ENCODE measurements at places on chromosomes 4 and X.

GRCh38 chrX:72041871-72042851 is 89.6 kb downstream of the RTL5 start:
- H3K27me3 ChIP-seq, result no peaks in the 10 kb centered on the region
- H3K27ac ChIP-seq, result peak overlapping the region; percentile 17
- H3K36me3 ChIP-seq, result no peaks in the 10 kb centered on the region
- H3K4me3 ChIP-seq, result no peak overlapping the region
- H3K4me1 ChIP-seq, result no peaks in the 10 kb centered on the region

DNA sequence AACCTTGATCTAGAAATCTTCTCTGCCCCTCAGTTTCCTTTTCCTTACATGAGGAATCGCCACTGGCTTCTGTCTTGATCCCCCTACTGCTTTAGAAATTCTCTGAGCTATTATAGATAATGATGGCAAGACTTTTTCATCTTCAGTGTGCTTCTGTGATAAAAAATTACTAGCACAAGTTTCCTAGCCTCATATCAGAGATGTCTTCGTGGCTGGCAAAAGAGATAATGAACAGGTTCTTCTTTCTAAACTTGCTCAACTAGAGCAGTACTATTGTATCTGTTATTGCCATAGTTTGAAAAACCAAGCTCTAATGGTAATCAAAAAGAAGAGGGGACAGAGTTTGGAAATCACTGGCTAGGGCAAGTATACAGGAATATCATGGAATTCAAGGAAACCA is 4.1 kb upstream of the PDGFC start:
- no peaks in the 10 kb centered on the region for H3K36me3 ChIP-seq
- no peaks in the 10 kb centered on the region for H3K27me3 ChIP-seq
- H3K4me3 ChIP-seq, result no peak overlapping the region
- peak overlapping the region; percentile 22 for H3K27ac ChIP-seq

DNA sequence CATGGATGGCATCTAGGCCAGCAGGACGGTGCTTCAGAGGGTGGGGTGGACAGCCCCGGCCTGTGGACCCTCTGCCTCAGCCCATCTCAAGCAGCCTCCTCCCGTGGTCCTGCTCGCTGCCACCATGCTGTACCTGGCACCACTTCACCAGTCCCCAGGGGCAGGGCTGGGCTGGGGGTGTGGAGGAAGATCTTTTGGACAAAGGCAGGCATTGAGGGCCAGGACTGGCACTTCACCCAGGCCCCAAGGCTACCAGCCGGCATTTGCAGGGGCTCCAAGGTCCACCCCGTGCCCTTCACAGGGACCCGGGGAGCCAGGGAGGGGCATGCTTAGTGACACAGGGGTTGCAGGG is 713 bp downstream of the PLXNB3 start:
- no peaks in the 10 kb centered on the region for H3K4me1 ChIP-seq
- H3K27ac ChIP-seq, result no peak overlapping the region
- no peaks in the 10 kb centered on the region for H3K36me3 ChIP-seq
- no peak overlapping the region for H3K4me3 ChIP-seq

GRCh38 chr4:182768838-182769237 is 148.3 kb downstream of the DCTD start:
- peaks cover 16% of the 10 kb centered on the region for H3K4me1 ChIP-seq
- peaks cover 7% of the 10 kb centered on the region for H3K36me3 ChIP-seq
- H3K4me3 ChIP-seq, result no peak overlapping the region
- H3K27ac ChIP-seq, result peak overlapping the region; percentile 94
- no peaks in the 10 kb centered on the region for H3K27me3 ChIP-seq

All from endodermal cell (in vitro differentiated cells).